ENCODE measurements at places on chromosomes 1 and 21.

DNA sequence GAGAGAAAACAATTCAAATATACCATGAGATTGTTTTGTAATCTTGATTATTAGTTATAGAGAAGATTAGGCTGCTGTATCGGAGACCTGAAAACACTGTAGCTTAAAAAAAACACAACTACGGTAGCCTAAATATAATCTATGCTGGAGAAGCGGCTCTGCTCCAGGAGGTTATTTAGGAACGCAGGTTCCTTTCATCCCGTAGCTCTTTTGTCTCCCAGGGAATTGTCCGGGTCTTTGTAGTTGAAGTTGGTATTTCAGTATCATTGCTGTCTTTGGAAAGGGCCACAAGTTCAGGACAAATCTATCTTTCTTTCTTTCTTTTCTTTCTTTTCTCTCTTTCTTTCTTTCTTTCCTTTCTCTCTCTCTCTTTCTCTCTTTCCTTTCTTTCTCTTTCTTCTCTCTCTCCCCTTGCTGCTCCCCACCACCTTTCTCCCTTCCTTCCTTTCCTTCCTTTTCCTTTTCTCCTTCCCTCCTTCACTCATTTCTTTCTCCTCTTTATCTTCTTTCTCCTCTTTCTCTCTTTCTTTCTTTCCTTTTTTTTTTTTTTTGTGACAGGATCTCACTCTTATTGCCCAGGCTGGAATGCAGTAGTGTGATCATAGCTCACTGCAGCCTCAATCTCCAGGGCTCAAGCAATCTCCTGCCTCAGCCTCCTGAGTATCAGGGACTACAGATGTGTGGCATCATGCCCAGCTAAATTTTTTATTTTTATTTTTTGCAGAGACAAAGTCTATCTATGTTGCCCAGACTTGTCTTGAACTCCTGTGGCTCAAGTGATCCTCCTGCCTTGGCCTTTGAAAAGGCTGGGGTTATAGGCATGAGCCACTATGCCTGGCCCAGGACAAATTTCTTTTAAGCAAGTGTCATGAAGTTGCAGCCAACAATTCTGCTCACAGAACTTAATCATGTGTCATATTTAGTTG lies 10.9 kb upstream of the NFIA start:
- DNase-seq, result no peak

DNA sequence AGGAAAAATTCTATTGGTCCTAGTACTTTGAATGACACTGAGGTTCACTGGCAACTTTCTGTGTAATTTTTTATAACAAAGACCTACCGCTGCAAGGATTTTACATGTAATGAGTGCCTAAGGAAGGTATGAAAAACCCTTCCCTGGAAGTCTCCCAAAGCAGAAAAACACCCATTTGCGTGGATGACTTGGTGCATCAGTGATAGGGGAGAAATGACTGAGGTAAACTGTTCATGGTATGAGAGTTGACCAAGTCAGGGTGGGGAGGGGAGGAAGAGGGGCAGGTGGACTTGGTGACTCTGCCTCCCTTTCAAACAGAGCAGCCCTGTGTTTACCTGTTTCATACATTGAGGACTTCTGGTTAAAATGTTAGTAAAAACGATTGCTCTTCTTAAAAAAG lies 78.8 kb upstream of the IPO9 start:
- DNase-seq, result no peak

DNA sequence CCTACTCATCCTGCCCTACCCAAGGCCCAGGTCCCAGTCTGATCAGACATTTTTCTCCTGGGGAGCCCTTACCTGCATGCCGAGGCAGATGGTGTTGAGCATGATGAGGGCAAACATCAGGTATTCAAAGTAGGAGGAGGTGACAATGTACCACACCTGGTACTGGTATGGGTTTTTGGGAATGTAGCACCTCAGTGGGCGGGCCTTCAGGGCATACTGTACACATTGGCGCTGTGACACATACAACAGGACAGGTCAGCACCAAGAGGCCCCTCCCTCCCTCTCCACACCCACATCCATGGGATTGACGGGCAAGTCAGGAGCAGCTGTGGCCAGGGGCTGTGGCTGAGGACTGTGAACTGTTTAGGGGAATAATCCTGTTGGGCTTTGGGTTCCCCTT lies 37.1 kb upstream of the KIF21B start:
- DNase-seq, result no peak

DNA sequence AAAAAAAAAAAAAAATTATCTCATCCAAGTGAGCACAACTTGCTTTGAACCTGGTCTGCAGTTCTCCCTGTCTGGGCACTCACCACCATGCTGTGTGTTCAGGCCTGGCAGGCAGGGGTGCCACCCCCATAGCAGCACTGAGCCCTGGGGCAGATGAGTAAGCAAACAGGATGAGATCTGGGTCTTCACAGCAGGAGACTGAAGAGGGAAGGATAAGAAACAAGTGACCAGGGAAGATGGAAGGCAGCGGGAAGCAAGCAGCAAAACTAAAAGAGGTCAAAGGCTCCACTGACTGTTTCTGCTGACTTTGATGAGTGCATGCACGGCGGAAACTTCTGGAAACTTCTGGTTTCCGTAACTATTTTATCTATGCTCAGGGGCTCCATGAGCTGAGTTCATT lies 133.5 kb upstream of the SOD1 start:
- no peak for DNase-seq

- DNase-seq, result no peak
These were observed 277.4 kb downstream of the BRINP2 start for GRCh38 chr1:177448036-177448615.

DNA sequence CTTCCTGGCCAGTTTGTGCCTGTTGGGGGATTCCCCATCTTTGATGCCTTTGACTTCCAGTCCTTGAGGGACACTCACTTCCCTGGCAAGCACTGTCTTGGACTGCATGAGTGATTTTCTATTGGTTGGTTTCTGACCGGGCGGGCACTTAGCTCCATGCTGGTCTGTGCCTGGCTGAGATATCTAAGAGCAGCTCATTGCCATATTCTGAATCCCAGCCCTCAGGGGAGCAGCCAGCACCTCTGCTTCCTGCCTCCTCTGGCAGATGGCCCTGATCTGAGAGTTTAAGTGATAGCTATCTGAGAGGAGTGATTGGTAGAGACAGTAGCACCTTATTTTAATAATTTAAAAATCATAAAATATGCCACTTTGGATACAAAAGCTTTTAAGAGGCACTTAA lies 52.5 kb downstream of the DISC1 start:
- DNase-seq, result no peak

GRCh38 chr1:162732566-162733335 lies 57.8 kb upstream of the HSD17B7 start:
- DNase-seq, result no peak

GRCh38 chr1:229563241-229563640 lies 4.7 kb upstream of the ABCB10 start:
- no peak for DNase-seq

DNA sequence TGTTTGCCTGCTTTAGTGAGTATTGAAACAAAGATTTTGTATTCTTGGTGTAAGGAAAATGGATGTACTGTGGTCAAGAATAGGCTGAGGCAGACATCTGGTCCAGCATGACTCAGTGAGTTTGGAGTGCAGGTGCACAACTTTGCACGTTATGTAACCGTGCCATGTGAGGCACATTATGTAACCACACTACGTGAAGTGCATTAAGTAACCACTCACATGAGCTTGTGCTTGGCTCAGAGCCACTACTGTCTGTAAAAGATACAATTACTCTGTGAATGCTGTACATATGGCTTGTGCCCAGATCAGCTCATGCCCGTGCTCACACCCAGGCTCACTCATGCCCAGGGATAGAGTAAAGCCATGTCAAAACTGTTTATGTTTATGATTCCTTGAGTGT lies 216.8 kb downstream of the CTH start:
- DNase-seq, result no peak

DNA sequence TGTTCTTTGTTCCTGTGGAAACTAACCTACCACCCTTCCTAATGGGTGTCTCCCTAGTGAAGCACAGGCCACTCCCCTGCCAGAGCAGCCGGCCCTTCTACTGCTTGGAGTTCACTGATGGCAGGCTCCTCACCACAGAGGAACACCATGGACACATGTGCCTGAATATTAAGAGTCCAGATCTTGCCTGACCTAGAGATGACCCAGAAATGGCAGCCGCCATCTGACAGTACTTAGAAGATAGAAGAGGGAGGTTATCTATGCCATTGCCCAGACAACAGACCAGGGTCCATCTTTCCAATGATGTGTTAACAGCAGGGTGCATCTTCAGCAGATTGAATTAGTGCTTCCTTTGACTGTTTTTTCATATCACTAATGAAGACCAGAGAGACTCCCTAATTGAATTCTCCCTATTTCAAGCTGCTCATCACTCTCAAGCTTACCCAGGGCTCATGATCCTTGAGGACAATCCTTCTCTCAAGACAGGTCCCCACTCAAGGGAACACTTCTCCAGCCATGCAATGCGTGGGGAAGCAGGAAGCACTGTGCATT lies 59.8 kb downstream of the PLEKHA6 start:
- no peak for DNase-seq

DNA sequence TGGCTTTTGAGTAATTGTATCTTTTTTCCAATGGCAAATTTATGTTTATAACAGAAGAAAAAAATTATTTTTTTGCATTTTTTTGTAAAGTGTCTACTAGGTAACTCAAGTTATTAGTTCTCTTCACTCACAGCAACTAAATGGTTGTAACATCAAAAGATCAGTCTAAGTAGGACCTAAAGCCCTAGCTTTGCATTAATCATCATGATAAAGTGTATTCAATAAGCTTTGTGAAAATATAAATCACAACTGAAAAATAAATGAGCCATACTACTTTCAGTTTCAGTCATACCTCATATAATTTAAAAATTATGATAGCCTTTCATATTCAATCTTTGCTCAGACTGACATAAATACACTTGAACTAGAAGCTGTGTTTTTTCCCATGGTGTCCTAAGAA lies 6.9 kb downstream of the TAF5L start:
- no peak for DNase-seq

GRCh38 chr1:19061343-19061742 lies 104.9 kb upstream of the IFFO2 start:
- no peak for DNase-seq

GRCh38 chr21:38792676-38793459 lies 12.9 kb upstream of the ETS2 start:
- no peak for DNase-seq

- DNase-seq, result no peak
These were observed 88.2 kb downstream of the ZSCAN20 start for GRCh38 chr1:33560680-33561079.

- DNase-seq, result no peak
These were observed 9.2 kb upstream of the EPHA2 start for GRCh38 chr1:16165073-16165364.

GRCh38 chr1:219058891-219059820 lies 114.5 kb upstream of the LYPLAL1 start:
- no peak for DNase-seq

DNA sequence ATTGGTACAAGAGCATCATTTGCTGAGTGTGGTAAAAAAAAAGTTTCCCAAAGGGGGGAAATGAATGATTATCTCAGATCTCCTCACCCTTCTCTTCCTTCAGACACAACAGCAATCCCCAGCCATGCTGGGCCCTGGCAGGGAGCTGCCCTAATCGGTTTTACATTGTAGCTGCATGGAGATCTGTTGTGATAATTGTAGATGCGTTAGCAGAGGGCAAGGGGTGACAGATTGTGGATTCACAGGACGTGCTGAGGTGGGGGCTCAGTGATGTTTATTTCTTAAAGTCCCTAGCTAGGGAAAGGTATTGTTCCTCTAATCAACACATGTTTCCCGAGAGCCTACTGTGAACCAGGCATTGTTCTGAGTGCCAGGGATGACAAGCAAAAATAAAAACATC lies 304.1 kb downstream of the PBX1 start:
- DNase-seq, result no peak

GRCh38 chr1:16110884-16111283 lies 37.4 kb upstream of the FAM131C start:
- no peak for DNase-seq

GRCh38 chr1:196403803-196404690 lies 204.2 kb downstream of the KCNT2 start:
- no peak for DNase-seq

DNA sequence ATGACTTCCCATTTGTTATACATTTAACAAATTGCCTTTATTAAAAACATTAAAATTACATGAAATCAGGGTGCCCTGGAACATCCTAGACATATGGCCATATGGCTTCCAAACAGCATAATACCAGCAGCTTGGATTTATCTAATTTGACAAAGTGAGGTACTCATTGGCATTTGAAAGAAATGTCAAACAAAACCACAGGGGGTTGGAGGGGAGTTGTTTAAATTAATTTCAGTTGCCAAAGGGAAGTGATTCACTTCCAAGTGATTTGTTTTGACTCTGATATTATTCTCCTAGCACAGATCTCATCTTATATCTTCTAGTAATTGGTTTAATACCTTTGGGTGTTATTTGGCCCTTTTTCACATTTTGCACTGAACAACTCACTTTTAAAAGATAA lies 24.5 kb upstream of the POU2F1 start:
- no peak for DNase-seq

DNA sequence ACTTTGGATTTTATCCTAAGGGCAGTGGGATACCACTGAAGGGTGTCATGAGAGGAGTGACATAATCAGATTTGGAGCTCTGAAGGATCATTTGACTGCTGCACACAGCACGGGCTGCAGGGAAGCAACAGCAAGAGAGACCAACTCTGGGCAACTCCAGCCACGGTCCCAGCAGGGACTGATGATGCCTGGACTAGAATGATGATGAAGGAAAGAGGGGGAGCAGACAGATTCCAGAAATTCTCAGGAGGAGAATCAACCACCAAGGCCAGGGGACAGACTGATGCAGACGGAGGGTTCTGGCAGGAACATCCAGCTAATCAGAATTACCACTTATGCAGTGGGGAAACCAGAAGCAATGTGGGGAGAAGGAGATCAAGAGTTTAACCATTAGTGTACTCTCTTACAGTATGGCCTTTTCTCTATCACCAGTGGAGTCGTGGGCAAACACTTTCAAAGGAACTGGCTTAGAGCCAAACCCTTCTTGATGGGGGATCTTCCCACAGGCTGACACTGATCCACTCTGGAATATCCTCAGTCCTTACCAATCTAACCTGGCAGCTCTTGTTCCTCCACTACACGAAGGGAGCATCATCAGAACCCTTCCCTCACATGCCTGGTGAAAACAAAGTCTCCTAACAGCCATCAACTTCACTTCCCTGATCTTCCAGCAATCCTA lies 3.3 kb downstream of the URB1 start:
- no peak for DNase-seq

DNA sequence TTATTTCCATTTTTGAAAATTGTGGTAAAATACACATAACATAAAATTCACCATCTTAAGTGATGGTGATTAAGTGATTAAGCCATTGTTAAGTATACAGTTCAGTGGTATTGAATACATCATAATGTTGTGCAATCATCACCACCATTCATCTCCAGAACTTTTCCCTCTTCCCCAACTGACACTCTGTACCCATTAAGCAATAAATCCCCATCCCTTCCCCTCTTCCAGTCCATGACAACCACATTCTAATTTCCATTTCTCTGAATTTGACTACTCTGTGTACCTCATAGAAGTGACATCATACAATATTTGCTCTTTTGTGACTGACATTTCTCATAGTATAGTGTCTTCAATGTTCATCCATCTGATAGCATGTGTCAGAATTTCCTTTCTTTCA lies 124.8 kb downstream of the DISC1 start:
- DNase-seq, result no peak

Data from NB4 (cell line).